Mesenteric fat pad (tissue), 1 donor: ENCODE measurements at places on chromosomes 3 and 15. TPM values are rescaled to one million over a fixed set of nuclear protein-coding genes. Genes with fewer than 3 reads are reported as not detected.

The IMPG2 gene
- 0.13 TPM for total RNA-seq

The SLC6A11 gene
- total RNA-seq, result not detected

The PPP1R14D gene
- not detected for total RNA-seq

The MEGF11 gene
- not detected for total RNA-seq

The CNBP gene
- 338 TPM for total RNA-seq

- DNase-seq, result peak; percentile 28
Measured at GRCh38 chr15:68311464-68311835, 33.9 kb downstream of the FEM1B start.

GRCh38 chr3:147662705-147663104 is 253.5 kb downstream of the ZIC1 start:
- no peak for DNase-seq

DNA sequence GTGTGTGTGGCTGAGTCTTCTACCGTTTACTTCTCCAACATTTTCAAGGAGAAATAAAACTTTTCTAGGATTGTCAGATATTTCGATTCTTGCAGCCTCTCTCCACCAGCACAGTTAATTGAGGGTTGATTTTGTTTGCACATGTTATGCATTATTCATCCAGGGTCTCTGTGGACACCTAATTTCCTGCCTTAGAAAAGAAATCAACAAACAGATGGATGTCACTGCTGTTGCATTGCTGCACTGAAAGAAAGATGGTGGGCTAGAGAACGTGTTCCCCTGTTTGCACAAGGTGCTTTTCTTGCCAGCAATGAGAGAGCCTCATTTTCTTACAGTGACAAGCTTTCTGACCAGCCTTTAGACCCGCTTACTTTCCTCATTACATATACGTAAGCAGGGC is 150.0 kb downstream of the CLSTN2 start:
- DNase-seq, result no peak

DNA sequence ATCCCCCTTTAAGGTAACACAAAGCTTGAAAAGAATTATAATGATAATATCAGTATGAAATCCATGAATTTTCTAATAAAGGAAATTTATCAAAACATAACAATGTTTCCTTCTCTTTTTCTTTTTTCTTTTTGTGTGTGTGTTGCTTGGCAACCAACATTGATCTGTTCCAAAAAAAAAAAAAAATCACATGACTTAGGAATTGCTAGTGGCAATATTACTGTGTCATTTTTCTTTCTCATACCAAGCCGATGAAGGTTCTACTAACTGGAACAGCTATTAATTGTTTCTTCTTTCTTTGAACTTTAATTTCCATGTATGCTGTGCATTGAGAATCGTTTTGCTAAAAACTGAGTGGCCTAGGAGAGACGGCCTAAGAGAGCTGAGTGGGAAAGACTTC is 317.7 kb upstream of the ONECUT1 start:
- DNase-seq, result no peak

DNA sequence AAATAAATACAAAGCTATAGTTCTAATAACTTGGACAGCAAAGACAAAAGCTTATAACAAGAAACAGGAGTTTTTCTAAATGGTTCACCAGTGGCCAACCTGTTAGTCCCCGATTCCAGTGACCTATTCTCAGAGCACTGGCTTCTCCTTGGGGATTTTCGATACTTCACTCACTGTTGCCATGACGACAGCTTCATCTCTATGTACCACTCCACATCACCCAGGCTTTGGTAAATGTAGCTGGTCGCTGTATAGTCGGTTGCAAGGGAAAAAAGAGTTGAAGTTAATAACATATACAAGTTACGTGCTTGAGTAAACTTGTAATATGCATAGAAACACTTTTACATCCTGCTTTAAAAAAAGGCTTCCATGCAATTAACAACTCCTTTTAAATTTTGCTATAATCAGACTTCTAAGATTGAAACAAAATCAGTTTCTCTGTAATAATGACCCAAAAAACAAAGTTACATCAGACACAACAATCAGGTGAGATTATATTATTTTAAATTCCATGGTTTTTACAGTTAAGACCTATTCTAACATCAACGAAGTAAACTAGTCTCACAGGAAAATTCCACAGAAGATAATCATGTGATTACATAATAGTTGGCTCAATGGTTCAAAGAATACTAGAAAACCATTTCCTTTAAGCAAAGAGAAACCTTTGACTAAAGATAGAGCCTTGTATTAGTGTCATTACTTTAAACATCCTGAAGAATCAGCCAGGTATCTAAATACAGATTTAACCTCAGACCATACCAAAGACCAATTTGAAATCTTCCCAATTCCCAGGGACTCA is 2.9 kb downstream of the CCNL1 start:
- no peak for DNase-seq

DNA sequence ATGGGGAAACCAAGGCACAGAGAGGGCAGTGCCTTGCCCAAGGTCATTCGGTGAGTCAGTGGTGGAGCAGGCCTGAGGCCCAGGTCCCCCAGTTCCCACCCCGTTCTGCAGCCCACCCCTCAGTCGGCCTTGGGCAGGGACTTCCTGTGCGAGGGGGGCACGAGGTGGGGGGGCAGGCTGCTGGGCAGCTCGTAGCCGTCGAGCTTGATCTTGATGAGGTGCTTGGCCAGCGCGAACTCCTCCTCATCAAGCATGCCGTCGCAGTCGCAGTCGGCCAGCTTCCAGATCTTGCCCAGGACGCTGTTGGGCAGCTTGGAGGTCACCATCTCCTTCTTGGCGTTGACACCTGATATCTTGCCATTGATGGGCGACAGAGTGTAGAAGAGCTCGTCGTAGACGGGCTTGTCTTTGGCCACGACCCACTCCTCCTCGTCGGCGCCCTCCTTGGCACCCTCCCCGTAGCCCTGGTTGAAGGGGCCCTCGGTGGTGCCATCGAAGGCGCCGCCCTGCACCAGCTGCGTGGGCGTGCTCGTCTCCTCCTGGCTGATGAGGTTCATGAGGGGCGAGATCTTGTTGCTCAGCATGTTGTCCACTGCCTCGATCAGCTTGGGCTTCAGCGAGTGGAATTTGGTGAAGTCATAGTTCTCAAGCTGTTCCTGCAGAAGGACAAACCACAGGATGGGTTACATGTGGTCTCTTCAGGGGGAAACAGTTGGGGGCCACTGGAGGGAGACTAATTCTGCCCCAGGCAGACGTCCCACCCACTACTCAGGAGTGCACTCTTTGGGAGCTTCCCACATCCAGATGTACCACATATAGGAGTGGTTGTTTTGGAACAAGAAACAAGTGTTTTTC is 6.9 kb upstream of the SPTBN5 start:
- no peak for DNase-seq

- no peak for DNase-seq
Measured at GRCh38 chr3:100602506-100603444, 6.6 kb upstream of the ADGRG7 start.

DNA sequence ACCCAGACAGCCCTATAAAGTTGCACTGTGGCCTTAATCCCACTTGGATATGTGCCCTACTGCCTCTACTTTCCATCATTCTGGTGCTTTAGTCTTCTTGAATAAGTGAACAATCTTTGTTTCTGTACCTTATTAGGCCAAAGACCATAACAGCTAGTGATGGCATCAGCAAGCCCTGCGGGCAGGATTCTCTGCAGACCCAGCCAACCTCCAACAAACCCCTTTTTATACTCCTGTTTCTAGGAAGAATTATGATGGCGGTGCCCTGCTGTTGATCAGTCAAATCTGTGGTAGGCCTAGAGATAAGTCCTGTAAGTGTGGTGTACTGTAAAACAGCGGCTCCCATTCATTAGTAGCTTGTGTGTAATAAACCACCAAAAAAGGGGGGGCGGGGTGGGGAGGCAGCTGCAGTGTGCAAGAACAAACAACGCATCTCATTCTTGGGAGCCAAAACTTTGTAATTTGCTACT is 40.5 kb downstream of the SOX2 start:
- DNase-seq, result no peak

DNA sequence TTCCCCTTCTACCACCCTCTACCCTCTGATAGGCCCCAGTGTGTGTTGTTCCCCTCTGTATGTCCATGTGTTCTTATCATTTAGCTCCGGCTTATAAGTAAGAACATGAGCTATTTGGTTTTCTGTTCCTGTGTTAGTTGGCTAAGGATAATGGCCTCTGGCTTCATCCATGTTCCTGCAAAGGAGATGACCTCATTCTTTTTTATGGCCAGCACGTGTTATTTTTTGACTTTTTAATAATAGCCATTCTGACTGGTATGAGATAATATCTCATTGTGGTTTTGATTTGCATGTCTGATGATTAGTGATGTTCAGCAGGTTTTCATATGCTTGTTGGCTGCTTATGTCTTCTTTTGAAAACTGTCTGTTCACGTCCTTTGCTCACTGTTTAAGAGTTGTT is 63.1 kb upstream of the NPHP3 start:
- no peak for DNase-seq

GRCh38 chr15:100786901-100787566 is 92.6 kb upstream of the ALDH1A3 start:
- DNase-seq, result peak; percentile 85

DNA sequence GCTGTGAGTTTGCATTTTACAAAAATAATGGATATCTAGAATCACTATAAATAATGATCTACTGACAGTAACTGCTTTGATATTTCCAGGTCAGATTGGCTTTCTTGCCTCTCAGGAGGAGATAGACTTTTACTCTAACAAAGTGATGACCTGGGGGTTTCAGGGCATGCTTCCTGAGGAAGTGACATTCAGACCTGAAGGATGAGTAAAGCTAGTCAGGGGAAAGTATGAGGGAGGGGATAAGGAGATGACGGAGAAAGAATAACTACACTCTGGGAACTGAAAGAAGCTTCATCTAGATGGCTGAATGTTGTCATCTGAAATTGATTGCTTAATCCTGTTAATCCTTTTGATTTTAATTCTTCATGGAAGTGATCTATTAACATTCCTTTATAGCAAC is 32.2 kb downstream of the ARMC8 start:
- DNase-seq, result no peak
